ENCODE measurements at places on chromosomes 4 and X.

- DNase-seq = no peak
Observed at GRCh38 chr4:57074744-57075143, 35.4 kb downstream of the IGFBP7 start.

DNA sequence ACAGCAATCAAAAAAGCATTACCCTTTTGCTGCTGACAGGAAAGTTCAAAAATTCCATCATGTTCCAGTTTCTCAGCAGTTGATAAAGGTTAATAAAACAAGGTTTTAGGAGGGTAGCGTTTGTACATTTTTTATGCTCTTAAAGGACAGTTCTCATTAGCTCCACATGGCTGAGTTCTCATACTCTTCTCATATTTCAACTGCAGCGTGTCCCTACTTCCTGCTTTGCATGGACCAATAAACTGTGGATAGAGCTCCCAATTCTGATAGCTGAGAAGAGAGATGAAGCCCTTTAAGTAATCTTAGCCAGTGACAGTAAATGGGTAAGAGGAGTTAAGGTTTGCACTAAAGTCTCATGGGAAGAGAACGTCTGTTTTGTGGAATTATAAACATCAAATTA lies 53.5 kb downstream of the SPANXA2 start:
- DNase-seq = no peak

DNA sequence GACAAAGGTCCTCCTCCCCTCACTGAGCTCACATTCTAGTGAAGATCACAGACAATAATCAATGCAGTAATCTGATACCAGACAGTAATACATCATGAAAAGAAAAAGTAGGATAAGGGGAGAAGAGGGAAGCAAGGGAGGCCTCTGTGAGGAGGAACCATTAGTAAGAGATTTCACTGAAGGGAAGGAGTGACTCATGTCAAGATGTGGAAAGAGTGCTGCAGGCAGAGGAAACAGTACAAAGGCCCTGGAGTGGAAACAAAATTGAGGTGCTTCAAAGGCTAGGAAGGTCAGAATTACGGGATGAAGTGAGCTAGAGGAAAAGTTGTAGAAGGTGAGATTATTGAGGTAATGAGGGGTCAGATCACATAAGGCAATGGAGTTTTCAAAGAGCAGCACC lies 38.1 kb downstream of the LAMTOR3 start:
- DNase-seq = no peak

- DNase-seq = no peak
Observed at GRCh38 chrX:138034136-138034535, 468.2 kb downstream of the ZIC3 start.

- no peak for DNase-seq
Observed at GRCh38 chr4:14218641-14219040, 591.1 kb upstream of the BOD1L1 start.

Measured in GM18507 (cell line).